Activated CD4-positive, alpha-beta memory T cell treated with anti-CD3 and anti-CD28 coated beads for 36 hours (primary cell): ENCODE measurements at places on chromosomes 3 and 15. TPM values are rescaled to one million over a fixed set of nuclear protein-coding genes. Genes with fewer than 3 reads are reported as not detected.

DNA sequence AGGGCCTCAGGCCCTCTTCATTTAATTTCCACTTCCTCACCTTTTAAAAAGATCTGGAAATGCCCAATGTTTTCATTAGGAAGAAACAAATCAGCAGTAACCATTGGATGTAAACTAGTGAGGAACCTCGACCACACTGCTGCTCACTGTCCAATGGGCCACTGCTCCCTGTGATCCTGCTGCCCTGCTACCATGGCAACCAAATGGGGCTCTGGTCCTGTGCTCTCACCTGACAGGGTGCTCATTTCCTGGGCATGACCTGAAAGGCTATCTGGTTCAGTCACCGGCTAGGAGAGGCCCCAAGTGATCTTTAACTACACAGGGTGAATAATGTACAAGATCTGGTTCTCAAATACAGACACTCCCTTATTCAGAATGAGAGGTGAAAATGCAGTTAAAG, 54.6 kb downstream of the ARHGEF3 start:
- peaks cover 16% of the 10 kb centered on the region for H3K4me1 ChIP-seq
- DNase-seq: no peak
- no peak overlapping the region for H3K4me3 ChIP-seq
- H3K27ac ChIP-seq: no peak overlapping the region

DNA sequence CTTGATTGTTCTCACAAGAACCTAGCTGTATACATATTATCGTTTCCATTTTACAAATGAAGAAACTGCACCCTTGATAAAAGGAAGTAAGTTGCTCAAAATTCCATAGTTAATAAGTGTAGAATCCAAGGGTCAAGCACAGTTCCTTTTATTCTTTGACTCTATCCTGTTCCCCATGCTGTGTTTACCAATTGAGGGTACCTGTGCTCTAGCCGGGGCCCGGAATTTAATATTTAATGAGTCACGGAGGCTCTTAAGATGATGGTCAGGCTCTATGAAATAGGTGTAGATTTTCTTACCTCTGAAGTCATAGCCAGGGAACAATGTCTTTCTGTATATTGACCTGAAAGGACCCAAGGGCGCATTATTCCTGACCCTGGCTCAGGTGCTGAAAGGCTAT, 65.2 kb downstream of the LPP start:
- H3K27ac ChIP-seq: no peak overlapping the region
- peaks cover 6% of the 10 kb centered on the region for H3K36me3 ChIP-seq
- H3K27me3 ChIP-seq: no peaks in the 10 kb centered on the region
- DNase-seq: no peak

DNA sequence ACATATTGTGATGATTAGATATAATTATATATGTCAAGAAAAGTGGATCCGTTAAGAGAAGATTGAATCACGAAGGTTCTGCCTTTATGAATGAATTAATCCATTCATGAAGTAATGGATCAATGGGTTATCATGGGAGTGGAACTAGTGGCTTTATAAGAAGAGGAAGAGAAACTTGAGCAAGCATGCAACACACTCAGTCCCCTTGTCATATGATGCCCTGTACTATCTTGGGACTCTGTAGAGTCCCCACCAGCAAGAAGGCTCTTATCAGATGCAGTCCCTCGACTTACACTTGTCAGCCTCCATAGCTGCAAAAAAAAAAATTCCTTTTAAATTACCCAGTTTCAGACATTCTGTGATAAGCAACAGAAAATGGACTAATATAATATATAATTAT, 301.9 kb downstream of the RAP2B start:
- H3K4me1 ChIP-seq: peaks cover 23% of the 10 kb centered on the region
- no peaks in the 10 kb centered on the region for H3K36me3 ChIP-seq
- H3K4me3 ChIP-seq: no peak overlapping the region
- DNase-seq: no peak

GRCh38 chr15:91116113-91117067, 16.3 kb downstream of the SV2B start:
- H3K27me3 ChIP-seq: peaks cover 8% of the 10 kb centered on the region
- H3K4me3 ChIP-seq: no peak overlapping the region
- DNase-seq: no peak
- H3K36me3 ChIP-seq: no peaks in the 10 kb centered on the region
- peaks cover 2% of the 10 kb centered on the region for H3K4me1 ChIP-seq
- H3K27ac ChIP-seq: no peak overlapping the region

- peaks cover 46% of the 10 kb centered on the region for H3K4me1 ChIP-seq
- peak overlapping the region; percentile 74 for H3K27ac ChIP-seq
- H3K4me3 ChIP-seq: no peak overlapping the region
Measured at GRCh38 chr3:36893137-36893557, 51.7 kb downstream of the TRANK1 start.

- H3K4me1 ChIP-seq: no peaks in the 10 kb centered on the region
- no peak overlapping the region for H3K4me3 ChIP-seq
- no peaks in the 10 kb centered on the region for H3K36me3 ChIP-seq
Measured at GRCh38 chr3:115475178-115476041, 147.9 kb upstream of the GAP43 start.

DNA sequence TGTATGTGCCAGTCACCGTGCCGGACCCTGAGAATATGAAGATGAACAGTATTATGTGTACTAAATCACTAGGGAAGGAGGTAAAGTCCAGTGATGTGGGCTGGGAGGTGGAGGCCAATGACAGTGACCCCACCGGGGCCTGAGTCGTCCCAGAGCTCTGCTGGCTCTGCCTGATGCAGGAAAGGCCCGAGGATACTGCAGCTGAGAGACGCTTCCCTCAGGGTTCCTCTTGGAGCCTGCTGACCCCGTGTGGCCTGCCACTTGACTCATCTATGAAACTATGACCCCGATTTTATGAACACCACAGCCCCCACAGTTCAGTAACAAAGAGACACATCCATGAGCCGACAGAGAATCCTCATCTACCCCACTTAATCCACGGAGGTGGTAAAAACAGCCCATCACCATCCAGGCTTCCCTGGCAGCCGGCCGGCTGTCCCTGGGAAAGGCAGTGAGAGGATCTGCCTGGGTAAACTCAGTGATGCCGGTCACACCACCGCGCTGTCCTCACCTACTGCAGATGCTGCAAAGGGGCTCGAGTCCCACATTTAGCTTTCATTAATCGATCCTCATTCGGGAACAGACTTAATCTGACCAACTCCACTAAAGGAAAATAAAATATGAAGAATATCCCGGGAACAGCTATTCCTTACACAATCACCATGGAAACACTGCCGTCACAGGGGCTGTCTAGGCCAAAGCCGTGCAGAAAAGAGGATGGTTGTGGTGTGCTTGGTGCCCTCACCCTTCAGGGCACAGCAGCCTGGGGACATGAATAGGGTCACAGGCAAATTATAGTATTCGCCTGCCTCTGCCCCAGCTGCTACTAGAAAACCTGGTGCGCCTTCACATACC, 82.9 kb downstream of the ARRDC4 start:
- H3K36me3 ChIP-seq: no peaks in the 10 kb centered on the region
- no peaks in the 10 kb centered on the region for H3K27me3 ChIP-seq
- H3K4me3 ChIP-seq: no peak overlapping the region
- DNase-seq: no peak
- no peak overlapping the region for H3K27ac ChIP-seq

DNA sequence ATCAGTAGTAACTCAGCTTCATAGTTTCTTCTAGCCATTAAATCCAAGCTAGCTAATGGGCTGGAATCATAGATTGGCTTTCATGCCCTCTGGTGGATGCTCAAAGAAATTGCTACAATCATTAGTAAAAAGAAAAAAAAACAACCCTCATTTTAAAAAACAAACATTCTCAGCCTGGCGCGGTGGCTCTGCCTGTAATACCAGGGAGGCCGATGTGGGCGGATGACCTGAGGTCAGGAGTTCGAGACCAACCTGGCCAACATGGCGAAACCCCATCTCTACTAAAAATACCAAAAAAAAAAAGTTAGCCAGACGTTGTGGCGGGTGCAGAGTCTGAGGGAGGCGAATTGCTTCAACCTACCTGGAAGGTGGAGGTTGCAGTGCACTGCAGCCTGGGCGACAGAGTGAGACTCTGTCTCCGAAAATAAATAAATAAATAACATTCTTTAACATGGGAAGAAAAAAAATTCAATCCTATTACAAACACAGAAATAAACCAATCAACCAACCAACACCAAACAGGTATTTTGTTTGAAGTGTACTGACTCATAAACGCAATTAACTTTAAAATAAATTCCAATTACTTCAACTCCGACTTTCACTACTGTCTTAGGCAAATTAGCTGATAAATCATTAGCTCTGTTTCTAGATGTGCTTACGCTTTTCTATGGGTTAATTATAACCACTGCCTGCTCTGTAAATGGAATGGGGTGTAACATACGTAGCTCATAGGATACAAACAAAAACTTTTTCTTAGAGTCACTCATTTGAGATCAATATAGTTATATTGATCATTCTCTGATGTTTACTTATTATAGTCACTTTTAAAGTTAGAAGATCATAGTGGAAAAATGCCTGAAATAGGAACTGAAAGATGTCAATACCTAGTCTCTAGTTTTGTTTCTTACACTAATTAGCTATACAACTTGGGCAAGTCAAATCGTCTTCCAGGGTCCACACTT, 24.9 kb downstream of the TMEM207 start:
- peak overlapping the region; percentile 24 for H3K4me3 ChIP-seq
- H3K36me3 ChIP-seq: no peaks in the 10 kb centered on the region
- DNase-seq: peak; percentile 66
- H3K4me1 ChIP-seq: peaks cover 8% of the 10 kb centered on the region
- no peak overlapping the region for H3K27ac ChIP-seq

DNA sequence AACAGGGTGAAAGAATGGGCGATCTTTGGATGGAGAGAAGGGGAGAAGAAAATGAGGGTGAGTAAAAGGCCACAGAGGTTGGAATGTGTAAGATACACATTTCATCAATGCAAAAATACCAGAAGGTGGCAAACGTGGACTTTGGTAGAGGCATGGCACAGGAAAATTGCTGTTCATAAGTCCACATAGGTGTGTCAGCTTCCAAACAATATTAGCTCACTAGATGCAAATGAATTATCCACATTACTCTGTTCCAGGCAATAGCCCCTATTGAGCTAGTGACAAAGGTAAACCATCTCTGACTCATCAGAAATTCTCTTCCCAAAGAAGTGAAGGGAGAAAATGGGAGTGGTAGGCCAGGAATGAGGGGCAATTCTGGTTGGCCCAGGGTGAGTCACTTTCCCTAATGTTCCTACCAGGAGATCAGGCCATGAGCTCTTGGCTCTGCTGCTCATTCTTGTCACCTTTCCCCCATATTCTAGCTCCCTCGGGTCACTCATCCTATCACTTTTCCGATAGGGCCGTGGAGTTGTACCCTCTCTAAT, 19.9 kb downstream of the ACKR2 start:
- peaks cover 7% of the 10 kb centered on the region for H3K27me3 ChIP-seq
- H3K27ac ChIP-seq: no peak overlapping the region
- no peaks in the 10 kb centered on the region for H3K4me1 ChIP-seq
- no peaks in the 10 kb centered on the region for H3K36me3 ChIP-seq
- H3K4me3 ChIP-seq: no peak overlapping the region
- no peak for DNase-seq

GRCh38 chr15:59991834-59992233, 12.3 kb upstream of the FOXB1 start:
- peaks cover 60% of the 10 kb centered on the region for H3K27me3 ChIP-seq
- no peak overlapping the region for H3K4me3 ChIP-seq
- H3K27ac ChIP-seq: no peak overlapping the region
- peaks cover 25% of the 10 kb centered on the region for H3K4me1 ChIP-seq

GRCh38 chr3:195774917-195775316, 36.8 kb downstream of the MUC4 start:
- DNase-seq: peak; percentile 59
- peaks cover 10% of the 10 kb centered on the region for H3K4me1 ChIP-seq
- H3K36me3 ChIP-seq: no peaks in the 10 kb centered on the region
- no peaks in the 10 kb centered on the region for H3K27me3 ChIP-seq
- H3K4me3 ChIP-seq: no peak overlapping the region

DNA sequence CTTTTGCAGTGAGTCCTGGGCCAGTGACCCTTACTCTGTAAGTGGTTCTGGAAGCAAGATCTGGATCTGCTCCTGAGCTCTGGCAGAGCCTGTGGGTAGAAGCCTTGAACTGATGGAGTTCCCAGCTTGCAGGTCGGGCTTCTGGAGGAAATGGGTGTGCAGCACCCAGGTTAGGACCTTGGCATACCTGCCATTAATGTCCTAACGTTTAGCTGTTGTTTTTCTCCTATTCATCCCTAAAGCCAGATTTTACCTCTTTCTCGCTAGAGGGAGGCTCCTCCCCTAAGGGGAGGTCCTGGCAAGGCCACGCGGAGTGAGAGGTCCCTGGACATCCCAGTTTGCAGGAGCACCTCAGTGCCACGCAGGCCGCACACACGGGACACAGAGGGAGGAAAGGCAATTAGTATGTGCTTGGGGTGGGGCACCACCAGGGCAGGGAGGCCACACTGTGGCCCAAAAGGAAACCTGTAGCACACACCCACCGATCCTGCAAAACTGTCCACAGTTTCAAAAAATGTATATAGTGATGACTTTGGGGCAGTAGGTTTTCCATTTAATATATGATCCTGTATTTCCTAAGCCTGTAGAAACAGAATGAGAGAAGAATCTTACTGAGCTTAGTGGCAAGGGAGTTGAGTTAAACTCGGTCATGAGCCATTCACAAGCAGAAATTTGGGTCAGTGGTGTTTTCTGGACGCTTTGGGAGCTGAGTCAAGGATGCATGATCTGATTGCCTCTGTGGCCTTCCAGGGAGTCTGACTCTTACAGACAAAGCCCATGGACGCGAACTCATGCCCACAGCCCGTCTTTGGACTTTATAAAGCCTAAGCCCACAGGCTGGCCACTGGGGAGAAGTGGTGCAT, 148.7 kb downstream of the LRRK1 start:
- H3K36me3 ChIP-seq: no peaks in the 10 kb centered on the region
- no peak for DNase-seq
- no peak overlapping the region for H3K27ac ChIP-seq
- H3K4me1 ChIP-seq: peaks cover 11% of the 10 kb centered on the region
- no peak overlapping the region for H3K4me3 ChIP-seq

- H3K27ac ChIP-seq: no peak overlapping the region
- DNase-seq: no peak
- H3K36me3 ChIP-seq: peaks cover 11% of the 10 kb centered on the region
- no peak overlapping the region for H3K4me3 ChIP-seq
Measured at GRCh38 chr3:32220006-32220405, 18.5 kb upstream of the CMTM8 start.

DNA sequence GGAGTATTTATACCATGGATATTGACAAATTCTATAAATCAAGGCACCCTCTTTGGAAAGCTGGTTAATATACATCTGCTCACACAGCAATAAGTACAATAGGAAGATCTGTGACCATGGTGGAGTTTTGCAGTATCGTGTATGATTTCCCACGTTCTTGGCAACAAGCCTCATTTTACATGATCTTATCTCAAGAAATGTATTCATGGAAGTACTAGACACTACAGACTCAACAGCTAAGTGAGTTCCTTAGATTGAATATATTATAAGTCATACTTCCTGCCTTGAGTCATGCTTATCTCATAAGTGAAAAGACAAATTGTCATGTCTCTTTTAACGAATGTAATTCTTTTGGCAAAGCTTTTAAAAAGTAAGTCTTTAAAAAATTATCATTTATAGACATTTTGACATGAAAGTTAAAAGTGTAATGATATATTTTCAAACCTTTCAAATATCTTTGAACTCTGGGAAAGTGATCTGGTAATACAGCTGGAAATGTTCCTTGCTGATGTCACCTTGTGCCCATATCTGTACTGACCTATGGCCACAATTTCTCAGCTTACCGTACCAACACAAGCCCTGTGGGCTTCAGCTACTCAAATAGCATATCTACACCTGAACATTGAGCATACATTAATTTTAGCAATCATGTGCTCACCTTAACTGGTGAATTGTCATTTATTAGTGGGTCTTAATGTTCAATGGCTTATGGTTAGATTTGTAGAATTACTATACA, 130.3 kb upstream of the TMC3 start:
- DNase-seq: no peak
- no peaks in the 10 kb centered on the region for H3K36me3 ChIP-seq
- peaks cover 10% of the 10 kb centered on the region for H3K27me3 ChIP-seq
- no peaks in the 10 kb centered on the region for H3K4me1 ChIP-seq

MYO1E gene
- total RNA-seq: 5.1 TPM

PLEKHO2 gene
- total RNA-seq: 15.6 TPM

GOLGA8J gene
- total RNA-seq: not detected

GHSR gene
- total RNA-seq: not detected

GABRB3 gene
- total RNA-seq: 0.12 TPM
